Tongue (tissue), 3 donors: ENCODE measurements at places on chromosomes 5 and 9. TPM values are rescaled to one million over a fixed set of nuclear protein-coding genes. Genes with fewer than 3 reads are reported as not detected.

ITK gene
- 4.4 TPM for total RNA-seq

ARL14EPL gene
- not detected for total RNA-seq

DMRT2 gene
- 19.1 TPM for total RNA-seq

FGD3 gene
- total RNA-seq = 7.1 TPM

C8G gene
- total RNA-seq = 1.4 TPM

RNF145 gene
- total RNA-seq = 52.9 TPM

SHOC1 gene
- total RNA-seq = not detected

COL5A1 gene
- 435 TPM for total RNA-seq

CYFIP2 gene
- 5.4 TPM for total RNA-seq

CACNA1B gene
- total RNA-seq = 0.41 TPM

ENTPD2 gene
- total RNA-seq = 7.3 TPM

KIF27 gene
- 12.5 TPM for total RNA-seq

CAMSAP1 gene
- total RNA-seq = 37.7 TPM

PCDHB11 gene
- 5.9 TPM for total RNA-seq

MAMDC2 gene
- 21.5 TPM for total RNA-seq

SPATA31A3 gene
- not detected for total RNA-seq

ADAMTSL2 gene
- total RNA-seq = 4.3 TPM

MATR3 gene
- 440 TPM for total RNA-seq

BTNL8 gene
- total RNA-seq = not detected

CCDC183 gene
- not detected for total RNA-seq

CNTFR gene
- total RNA-seq = 6.2 TPM

ZFP2 gene
- total RNA-seq = 2.9 TPM

CRHBP gene
- total RNA-seq = not detected

OR13D1 gene
- not detected for total RNA-seq

SPINK4 gene
- total RNA-seq = not detected

CER1 gene
- not detected for total RNA-seq

SCAI gene
- 10.5 TPM for total RNA-seq

CCDC171 gene
- 8.7 TPM for total RNA-seq

GRXCR2 gene
- not detected for total RNA-seq

TBC1D2 gene
- 10.3 TPM for total RNA-seq

PTGER4 gene
- 14.0 TPM for total RNA-seq

FOXD4L4 gene
- not detected for total RNA-seq

GPR150 gene
- not detected for total RNA-seq

C9orf152 gene
- total RNA-seq = 2.3 TPM

PRSS3 gene
- 2.1 TPM for total RNA-seq

ADAMTS13 gene
- 4.2 TPM for total RNA-seq

CTXN3 gene
- total RNA-seq = 4.6 TPM

CDC20B gene
- total RNA-seq = not detected

TMEM252 gene
- total RNA-seq = not detected

MYMK gene
- 18.3 TPM for total RNA-seq

RFESD gene
- total RNA-seq = 0.62 TPM

RANBP3L gene
- total RNA-seq = 8.4 TPM

SOX30 gene
- 0.10 TPM for total RNA-seq

CCL27 gene
- not detected for total RNA-seq

HAVCR2 gene
- 2.8 TPM for total RNA-seq

IFNA21 gene
- total RNA-seq = not detected

EGFLAM gene
- 37.6 TPM for total RNA-seq
